ENCODE measurements at places on chromosomes 11 and 22.

- DNase-seq, result no peak
These were observed 1.7 kb upstream of the CELSR1 start for GRCh38 chr22:46539169-46539568.

DNA sequence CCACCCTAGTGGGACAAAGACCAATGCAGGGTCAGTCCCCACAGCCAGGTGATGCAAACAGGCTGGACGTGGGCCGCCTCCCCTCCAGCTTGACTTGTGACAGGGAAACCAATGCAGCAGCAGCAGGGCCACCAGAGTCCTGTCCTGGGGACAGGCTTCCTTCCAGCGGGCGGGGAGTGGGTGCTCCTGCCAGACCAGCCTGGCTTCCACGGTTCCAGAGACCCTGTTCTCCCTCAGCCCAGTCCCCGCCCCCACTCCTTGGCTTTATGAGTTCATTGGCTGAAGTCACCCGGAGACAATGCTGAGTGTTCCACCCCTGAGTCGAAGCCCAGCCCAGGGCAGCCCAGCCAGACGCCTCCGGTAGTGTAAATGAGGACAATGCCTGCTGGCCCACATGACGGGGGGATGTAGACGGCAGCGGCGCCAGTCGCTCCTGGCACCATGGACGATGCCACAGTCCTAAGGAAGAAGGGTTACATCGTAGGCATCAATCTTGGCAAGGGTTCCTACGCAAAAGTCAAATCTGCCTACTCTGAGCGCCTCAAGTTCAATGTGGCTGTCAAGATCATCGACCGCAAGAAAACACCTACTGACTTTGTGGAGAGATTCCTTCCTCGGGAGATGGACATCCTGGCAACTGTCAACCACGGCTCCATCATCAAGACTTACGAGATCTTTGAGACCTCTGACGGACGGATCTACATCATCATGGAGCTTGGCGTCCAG is at the start of gene TSSK2:
Gene TSSK2 (plus strand): TSS at position 350 of the 726 bp plus-strand sequence. CDS start 92 bp downstream, at position 442.
- no peak for DNase-seq

- DNase-seq, result no peak
These were observed 176.1 kb downstream of the DBX1 start for GRCh38 chr11:19984048-19984742.

GRCh38 chr11:18225913-18226312 is 10.7 kb downstream of the SAA4 start:
- no peak for DNase-seq

DNA sequence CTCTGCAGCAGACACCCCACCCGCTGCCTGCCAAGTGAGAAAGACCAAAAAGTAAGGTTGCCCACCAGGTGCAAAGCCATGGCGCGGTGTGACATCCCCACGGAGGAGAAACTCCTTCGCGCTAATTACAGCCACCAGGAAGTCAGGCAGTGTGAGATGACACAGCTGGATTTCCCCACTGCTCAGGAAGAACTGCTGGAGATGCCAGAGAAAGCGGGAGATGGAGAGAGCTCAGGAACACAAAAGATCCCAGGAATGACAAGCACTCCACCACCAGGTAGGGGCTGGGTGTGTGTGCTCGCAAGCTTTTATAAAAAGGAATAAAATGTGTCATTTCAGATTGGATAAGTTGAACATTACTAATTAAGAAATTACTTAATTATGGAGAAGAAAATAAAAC is 292.7 kb downstream of the OPCML start:
- DNase-seq, result no peak

GRCh38 chr11:45455536-45455935 is 169.4 kb upstream of the SYT13 start:
- DNase-seq, result no peak

- peak; percentile 85 for DNase-seq
These were observed 8.5 kb downstream of the BACE1-AS start for GRCh38 chr11:117299351-117300282.

- DNase-seq, result no peak
These were observed 22.8 kb downstream of the NPAT start for GRCh38 chr11:108199446-108200321.

- no peak for DNase-seq
These were observed 14.1 kb downstream of the MIAT start for GRCh38 chr22:26671317-26672059.

DNA sequence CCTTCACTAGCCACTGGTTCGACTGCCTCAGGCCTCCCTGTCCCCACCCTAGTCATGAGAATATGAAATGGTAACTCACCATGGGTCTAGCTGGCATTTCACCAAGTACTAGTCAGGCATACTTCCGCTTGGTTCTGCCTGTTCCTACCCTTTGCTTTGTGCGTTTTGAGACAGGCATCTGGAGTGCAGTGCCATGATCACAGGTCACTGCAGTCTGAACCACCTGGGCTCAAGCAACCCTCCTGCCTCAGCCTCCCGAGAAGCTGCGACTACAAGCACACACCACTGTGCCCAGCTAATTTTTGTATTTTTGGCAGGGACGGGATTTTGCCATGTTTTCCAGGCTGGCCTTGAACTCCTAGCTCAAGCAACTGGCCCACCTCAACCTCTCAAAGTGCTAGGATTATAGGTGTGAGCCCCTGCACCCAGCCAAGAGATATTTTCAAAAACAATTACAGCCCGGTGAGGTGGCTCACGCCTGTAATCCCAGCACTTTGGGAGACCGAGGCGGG is 14.1 kb downstream of the HRAS start:
- no peak for DNase-seq

- DNase-seq, result no peak
These were observed 45.0 kb downstream of the PDE2A start for GRCh38 chr11:72629266-72629665.

DNA sequence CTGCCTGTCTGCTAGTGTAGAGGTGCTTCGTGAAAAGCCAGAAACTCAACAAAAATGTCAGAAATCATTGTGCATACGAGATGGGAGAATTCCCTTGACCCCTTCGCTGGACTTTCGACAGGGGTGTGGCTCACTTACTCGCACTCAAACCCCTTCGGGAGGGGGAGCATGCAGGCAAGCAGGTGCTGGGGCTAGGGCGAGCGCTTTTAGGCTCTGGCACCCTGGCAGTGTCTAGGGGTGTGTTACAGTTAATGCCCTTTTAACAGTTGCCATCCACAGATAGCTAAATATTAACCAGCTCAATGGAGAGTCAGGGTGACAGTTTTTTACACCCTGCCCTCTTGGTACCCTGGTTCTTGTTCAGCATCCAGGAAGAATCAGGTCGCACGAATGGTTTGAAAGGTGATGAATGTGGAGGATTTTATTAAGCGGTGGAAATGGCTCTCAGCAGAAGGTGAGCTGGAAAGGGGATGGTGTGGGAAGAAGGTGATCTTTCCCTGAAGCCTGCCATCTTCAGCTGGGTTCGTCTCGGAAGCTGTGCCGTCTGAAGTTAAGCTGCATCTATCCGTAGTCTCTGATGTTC is 59.6 kb upstream of the SHANK2 start:
- DNase-seq, result no peak

- no peak for DNase-seq
These were observed 128.8 kb downstream of the NTM start for GRCh38 chr11:131499199-131499598.

DNA sequence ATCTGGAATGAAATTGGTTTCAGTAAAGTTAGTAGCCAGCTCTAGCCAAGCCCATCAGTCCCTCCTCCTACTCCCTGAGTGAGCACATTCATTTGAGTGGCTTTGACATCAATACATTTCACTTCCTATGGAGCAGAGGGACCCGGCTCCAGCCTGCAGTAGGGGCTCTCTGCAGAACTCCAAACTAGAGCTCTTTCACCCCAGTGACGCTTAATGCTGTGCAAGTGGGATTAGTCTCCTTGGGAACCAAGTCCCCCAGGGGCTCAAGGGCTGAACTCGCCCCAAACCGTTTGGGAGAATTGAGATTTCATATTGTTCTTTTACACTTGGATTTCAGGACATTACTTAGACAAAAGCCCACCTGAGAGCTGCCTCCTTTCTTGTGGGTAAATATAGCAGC is 4.4 kb upstream of the FAM181B start:
- DNase-seq, result peak; percentile 74

DNA sequence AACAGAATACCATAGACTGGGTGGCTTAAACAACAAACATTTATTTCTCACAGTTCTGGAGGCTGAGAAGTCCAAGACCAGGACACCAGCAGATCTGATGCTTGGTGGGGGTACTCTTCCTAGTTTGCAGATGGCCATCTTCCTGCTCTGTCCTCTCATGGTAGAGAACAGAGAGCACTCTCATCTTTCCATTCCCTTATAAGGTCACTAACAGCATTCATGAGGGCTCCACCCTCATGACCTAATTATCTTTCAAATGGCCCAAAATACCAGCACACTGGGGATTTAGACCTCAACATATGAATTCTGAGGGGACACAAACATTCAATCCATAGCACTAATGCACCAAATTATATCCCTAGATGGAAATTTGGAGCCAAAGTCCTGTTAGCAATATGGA is 6.1 kb downstream of the STK33 start:
- DNase-seq, result no peak

DNA sequence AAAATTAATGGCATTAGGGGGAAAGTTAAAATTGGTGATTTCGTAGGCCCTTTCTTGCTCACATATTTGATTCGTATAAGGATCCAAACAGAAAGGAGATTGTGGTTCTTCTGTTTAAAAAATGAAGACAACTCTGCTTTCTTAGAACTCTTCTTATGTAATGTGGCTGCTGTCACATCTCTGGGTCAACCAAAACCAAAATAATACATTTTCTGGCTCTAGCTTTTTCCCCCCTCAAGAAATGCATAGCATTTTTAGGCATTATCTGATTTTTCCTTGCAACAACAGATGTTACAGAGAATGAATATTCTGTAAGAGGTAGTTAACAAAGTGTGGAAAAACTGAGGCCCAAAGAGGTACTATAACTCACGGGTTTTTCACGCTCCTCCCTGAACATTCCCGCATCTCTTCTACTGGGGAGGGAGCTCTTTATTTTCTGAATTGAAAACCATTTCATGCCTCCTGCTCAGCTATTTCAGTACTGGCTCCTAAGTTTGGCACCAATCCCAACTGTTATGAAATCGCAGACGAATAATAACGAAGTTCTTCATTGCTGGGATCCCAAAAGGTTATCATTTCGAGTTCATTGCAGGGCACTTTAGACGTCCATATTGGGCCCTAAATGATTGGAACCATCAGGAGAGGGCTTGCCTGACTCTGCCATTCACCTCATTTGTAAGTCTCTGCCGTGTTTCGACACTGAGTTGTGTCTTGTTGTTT is 17.1 kb downstream of the GRAP2 start:
- no peak for DNase-seq

GRCh38 chr22:23393721-23394320 is 186.3 kb downstream of the IGLL1 start:
- DNase-seq, result no peak

- DNase-seq, result no peak
These were observed 34.2 kb upstream of the SYT13 start for GRCh38 chr11:45320371-45320770.

DNA sequence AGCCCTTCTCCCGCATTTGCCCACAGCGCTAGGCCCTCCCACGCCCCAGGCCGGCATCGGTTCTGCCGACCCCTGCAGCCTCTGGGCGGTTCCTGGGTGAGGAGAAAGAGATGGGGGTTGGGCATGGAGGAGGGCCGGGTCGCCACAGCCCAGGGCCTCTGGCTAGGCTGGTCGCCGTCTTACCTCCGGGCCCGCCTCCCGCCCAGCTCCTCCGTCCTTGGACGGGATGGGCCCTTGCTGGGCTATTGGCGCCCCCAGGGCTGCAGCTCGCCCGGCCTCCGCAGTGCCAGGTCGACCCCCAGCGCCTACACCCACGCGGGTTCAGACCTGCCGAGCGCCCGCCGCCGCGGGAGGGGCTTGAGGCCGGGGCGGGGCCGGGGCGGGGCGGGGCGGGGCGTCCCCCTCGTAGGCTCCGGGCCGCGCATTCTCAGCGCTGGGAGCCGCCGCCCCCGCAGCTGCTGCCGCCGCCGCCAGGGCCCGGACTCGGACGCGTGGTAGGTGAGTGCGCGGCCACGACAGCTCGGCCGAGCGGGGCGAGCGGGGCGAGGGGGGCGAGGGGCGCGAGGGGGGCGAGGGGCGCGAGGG is at the start of gene CD151:
Gene CD151 (plus strand): TSS at position 424 of the 585 bp plus-strand sequence. CDS start 3,118 bp downstream, outside the sequence.
- peak; percentile 80 for DNase-seq

DNA sequence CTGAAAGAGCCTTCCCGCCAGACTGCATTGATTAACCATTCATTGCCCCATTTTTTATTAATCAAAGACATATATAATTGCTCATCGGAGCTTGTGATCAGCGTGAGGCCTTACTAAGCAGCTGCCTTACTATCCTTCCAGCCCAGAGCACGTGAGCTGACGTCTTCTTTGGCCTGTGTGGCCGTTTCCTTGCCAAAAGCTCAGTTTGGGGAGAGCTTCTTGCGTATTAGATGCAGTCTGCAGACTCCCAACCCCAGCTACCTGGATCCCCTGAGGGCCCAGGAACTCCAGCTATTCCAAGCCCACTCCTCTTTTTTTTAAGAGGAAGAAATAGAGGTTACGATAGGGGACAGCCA is 784 bp upstream of the SLC43A3 start:
- peak; percentile 61 for DNase-seq

DNA sequence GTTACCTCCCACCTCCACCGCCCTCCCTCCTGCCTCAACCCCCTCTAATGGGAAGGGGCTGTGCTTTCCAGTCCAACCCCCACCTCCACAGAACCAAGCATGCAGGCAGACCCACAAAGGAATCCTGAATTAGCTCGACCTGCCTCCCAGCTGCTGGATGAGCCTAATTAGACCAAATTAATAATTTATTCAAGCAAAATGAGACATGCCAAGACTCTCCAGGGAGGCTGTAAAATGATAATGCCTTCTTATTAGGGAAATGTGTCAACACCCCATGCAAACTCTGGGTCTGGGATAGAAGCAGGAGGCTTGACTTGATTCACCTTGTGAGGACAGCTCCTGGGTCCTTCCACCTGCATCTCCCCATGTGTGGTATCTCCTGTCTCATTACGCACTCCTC is 59.4 kb upstream of the HMGXB4 start:
- no peak for DNase-seq

DNA sequence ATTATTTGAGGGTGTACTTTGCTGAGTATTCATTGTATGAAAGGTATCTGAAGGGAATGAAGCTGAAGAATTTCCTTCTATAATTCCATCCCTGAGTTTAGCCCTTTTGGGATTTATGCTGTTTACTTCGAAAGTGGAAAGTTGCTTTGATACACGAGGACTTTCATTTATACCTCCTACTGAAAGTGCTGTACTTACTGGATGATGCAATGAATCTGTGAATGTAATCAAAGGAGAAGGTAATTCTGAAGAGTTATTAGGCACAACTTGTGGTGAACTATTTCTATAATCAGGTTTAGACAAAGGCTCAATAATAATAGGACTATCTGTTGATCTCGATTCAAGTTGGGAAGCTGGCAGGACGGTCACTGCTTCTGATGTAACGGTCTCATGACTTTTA is 19.8 kb downstream of the ZNF280B start:
- no peak for DNase-seq

GRCh38 chr11:43988040-43988817 is 45.8 kb downstream of the C11orf96 start:
- peak; percentile 35 for DNase-seq

DNA sequence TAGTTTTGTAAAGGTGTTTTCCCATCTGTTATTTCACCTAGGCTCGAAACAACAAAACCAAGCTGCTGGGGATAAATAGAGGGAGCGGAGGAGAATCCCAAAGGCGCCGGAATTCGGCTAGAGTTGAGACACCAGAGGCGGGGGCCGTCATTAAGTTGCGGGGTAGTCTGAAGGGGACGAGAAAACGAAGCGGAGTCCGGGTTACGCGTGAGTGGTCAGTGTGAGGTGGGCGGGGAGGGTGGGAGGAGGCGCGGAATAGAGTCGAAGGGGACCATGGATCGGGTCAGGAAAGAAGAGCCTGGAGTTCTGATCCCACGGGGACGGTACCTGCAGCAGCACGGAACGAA is 361 bp downstream of the SRPRA start:
- no peak for DNase-seq

- peak; percentile 84 for DNase-seq
These were observed 638 bp upstream of the TENM4 start for GRCh38 chr11:79441461-79441875.
